ENCODE measurements at places on chromosomes 4 and X. TPM values are rescaled to one million over a fixed set of nuclear protein-coding genes. Genes with fewer than 3 reads are reported as not detected.

DNA sequence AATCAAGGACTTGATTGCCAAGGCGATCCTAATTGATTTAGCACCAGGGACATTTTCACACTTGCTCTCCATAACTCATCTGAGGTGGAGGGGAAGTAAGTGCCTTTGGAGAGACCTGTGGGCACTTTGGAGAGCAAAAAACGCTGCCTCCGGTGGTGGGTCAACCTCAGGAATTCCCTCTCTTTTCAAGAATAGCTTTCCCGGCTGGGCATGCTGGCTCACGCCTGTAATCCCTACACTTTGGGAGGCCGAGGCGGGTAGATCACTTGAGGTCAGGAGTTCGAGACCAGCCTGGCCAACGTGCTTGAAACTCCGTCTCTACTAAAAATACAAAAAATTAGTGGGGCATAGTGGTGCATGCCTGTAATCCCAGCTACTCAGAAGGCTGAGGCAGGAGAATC, 49.2 kb downstream of the PRPS1 start:
- DNase-seq: no peak
- no peaks in the 10 kb centered on the region for H3K4me1 ChIP-seq
- no peaks in the 10 kb centered on the region for H3K27me3 ChIP-seq
- H3K4me3 ChIP-seq: no peak overlapping the region
- no peaks in the 10 kb centered on the region for H3K36me3 ChIP-seq

- no peaks in the 10 kb centered on the region for H3K4me1 ChIP-seq
- H3K27me3 ChIP-seq: no peaks in the 10 kb centered on the region
- H3K4me3 ChIP-seq: no peak overlapping the region
- no peaks in the 10 kb centered on the region for H3K36me3 ChIP-seq
- no peak overlapping the region for H3K27ac ChIP-seq
Observed at GRCh38 chr4:125784741-125785140, 470.0 kb downstream of the FAT4 start.

The RNF128 gene
- 48.7 TPM for total RNA-seq

GRCh38 chr4:6192245-6192644, 8.1 kb downstream of the JAKMIP1 start:
- no peaks in the 10 kb centered on the region for H3K36me3 ChIP-seq
- H3K27me3 ChIP-seq: no peaks in the 10 kb centered on the region
- DNase-seq: no peak

The TSPAN7 gene
- total RNA-seq: 10.2 TPM

DNA sequence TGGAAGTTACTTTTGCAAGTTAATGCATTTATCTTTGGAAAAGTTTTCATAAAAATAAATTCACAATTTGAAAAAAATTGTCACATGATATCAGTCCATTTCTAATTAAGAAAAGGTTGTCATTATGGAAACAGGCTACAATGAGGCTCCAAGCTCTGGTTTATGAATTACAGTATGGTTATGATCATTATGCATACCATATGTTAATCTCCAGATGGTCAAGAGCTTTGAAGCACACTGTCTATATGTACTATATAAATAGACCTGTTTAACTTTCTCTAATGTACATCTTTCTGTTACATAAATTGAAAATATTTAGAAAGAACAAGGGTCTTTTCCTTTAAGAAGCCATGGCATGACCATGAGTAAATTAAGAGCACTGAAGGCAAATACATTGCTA, 2338.8 kb downstream of the PCDH7 start:
- H3K27me3 ChIP-seq: no peaks in the 10 kb centered on the region
- H3K4me3 ChIP-seq: no peak overlapping the region
- no peak for DNase-seq

- no peaks in the 10 kb centered on the region for H3K27me3 ChIP-seq
- no peaks in the 10 kb centered on the region for H3K36me3 ChIP-seq
- H3K4me1 ChIP-seq: no peaks in the 10 kb centered on the region
- H3K4me3 ChIP-seq: peak overlapping the region; percentile 13
- no peak for DNase-seq
- H3K27ac ChIP-seq: no peak overlapping the region
Observed at GRCh38 chr4:157222771-157223160, 2.2 kb downstream of the GRIA2 start.

- H3K27me3 ChIP-seq: no peaks in the 10 kb centered on the region
- H3K36me3 ChIP-seq: no peaks in the 10 kb centered on the region
- H3K27ac ChIP-seq: no peak overlapping the region
- no peaks in the 10 kb centered on the region for H3K4me1 ChIP-seq
- DNase-seq: no peak
- H3K4me3 ChIP-seq: no peak overlapping the region
Observed at GRCh38 chr4:12852338-12853307, 631.5 kb downstream of the RAB28 start.

DNA sequence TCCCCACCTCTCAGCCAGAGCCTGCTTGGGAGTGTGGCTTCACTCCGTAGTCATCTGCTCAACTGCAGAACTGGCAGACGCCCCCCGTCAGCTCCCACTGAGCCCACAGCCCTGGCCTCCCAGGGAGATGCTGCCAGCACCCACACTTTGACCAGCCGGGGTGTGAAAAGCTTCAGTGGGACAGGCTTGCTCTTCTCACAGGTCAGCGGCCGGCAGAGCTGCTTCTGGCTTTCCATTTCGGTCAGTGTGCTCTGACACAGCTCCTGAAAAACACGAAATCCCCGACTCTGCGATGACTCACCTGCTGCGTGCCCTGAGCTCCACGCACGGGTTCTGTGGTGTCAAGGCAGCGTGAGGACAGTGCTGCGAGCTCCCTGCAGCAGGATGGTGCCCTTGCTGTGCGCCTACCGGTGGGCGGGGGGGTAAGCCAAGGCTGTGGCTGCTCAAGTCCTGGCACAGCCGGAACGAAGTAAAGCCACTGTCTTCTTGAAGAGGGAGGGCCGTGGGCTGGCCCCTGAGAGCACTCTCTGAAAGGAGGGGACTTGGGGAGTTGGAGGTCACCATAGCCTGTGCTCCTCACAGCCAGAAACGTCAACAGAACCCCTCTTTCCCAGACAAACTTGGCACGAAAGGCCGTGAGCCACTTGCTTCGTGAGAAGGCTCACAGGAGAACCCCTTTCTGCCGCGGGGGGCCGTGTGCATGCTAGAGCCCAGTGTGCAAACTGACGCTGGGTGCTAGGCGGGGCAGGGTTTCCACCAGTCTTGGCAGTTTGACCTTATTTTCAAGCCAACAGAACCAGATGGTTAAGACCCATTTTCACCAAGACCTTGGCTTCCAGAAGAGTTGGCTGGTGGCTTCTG, 23.6 kb downstream of the NOP14 start:
- H3K27ac ChIP-seq: no peak overlapping the region
- no peaks in the 10 kb centered on the region for H3K36me3 ChIP-seq
- H3K4me3 ChIP-seq: no peak overlapping the region
- H3K27me3 ChIP-seq: no peaks in the 10 kb centered on the region

The SATL1 gene
- not detected for total RNA-seq

DNA sequence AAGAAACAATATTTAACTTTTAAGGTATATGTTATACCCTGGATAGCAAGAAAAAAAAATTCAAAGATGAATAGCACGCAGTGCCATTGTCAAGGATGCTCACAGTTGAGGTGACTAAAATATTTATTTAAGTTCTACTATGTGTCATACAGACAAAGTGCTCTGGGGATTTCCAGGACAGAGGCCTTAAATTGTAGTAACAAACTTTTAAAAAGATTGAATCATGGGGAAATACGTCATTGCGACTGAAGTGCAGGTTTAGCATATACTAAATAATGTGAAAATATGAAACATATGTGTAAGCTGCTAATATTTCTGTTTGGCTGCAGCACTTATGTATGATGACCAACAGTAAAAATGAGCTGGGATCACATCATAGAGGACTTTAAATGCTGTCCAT, 748.0 kb upstream of the PCDH7 start:
- no peak overlapping the region for H3K27ac ChIP-seq
- no peaks in the 10 kb centered on the region for H3K36me3 ChIP-seq
- no peaks in the 10 kb centered on the region for H3K27me3 ChIP-seq
- H3K4me1 ChIP-seq: no peaks in the 10 kb centered on the region
- DNase-seq: no peak

DNA sequence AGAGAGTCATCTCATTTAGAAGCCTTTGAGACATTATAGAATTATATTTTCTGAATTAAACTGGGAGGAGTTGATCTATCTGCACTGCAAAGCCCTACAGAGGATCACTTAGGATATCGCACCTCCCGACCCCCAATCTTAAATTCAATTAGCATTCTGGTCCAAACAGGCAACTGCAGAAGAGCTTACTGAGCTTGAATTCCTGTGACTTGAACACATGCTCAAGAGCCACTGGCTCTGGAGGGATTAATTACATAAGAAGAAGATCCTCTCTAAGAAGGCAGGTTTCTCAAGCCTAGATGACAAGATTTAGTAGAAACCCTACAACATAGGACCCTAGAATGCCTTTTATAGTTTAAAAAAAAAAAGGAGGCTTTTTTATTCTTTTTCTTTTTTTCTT, 548.9 kb downstream of the ARAP2 start:
- no peaks in the 10 kb centered on the region for H3K4me1 ChIP-seq
- no peak overlapping the region for H3K4me3 ChIP-seq

GRCh38 chr4:183395395-183395794, 49.0 kb upstream of the CDKN2AIP start:
- H3K36me3 ChIP-seq: no peaks in the 10 kb centered on the region
- H3K4me3 ChIP-seq: no peak overlapping the region
- no peaks in the 10 kb centered on the region for H3K4me1 ChIP-seq
- no peak overlapping the region for H3K27ac ChIP-seq
- DNase-seq: no peak

The LUZP4 gene
- total RNA-seq: not detected

DNA sequence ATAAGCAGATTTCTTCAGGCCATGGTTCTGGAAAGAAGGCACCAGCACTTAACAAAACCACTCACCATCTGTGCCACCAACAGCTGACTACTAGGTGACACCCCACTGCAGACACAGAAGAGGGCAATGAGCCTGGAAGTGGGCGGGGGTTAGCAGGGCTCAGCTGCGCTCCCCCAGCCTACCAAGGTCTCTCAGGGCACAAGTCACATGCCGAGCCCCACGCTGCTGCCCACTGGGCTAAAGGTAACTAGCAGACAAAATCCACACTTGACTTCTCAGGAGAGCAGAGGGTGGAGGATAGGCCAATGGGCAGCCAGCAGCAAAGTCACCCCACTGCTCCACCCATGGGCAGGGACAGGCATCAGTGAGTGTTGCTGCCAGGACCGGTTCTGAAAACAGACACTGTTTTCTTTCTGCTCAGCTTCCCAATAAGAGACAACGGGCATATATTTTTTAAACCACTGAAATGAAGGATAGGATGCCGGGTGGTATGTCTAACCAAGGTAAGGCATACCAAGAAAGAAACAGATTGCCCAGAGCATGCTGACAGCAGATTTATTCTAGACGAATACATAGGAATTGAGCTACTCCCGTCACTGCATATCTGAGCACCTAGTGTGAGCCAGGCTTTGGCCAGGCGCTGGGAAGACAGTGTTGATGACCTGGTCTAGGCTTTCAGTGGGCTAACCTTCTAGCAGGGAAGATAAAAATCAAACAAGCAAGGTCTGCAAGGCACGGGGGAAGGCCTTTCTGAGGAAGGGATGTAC, 20.1 kb downstream of the ACSL1 start:
- peak overlapping the region; percentile 85 for H3K27ac ChIP-seq
- H3K36me3 ChIP-seq: peaks cover 22% of the 10 kb centered on the region
- DNase-seq: peak; percentile 90
- peaks cover 32% of the 10 kb centered on the region for H3K4me1 ChIP-seq

- DNase-seq: no peak
- no peaks in the 10 kb centered on the region for H3K36me3 ChIP-seq
- H3K27ac ChIP-seq: no peak overlapping the region
- H3K27me3 ChIP-seq: no peaks in the 10 kb centered on the region
- H3K4me3 ChIP-seq: no peak overlapping the region
Observed at GRCh38 chrX:22526339-22526738, 253.6 kb downstream of the CBLL2 start.

GRCh38 chr4:177802661-177803060, 360.4 kb upstream of the AGA start:
- no peak for DNase-seq
- H3K4me1 ChIP-seq: no peaks in the 10 kb centered on the region
- H3K27ac ChIP-seq: no peak overlapping the region
- no peaks in the 10 kb centered on the region for H3K36me3 ChIP-seq

The EVC gene
- 3.3 TPM for total RNA-seq

The SSX3 gene
- not detected for total RNA-seq

DNA sequence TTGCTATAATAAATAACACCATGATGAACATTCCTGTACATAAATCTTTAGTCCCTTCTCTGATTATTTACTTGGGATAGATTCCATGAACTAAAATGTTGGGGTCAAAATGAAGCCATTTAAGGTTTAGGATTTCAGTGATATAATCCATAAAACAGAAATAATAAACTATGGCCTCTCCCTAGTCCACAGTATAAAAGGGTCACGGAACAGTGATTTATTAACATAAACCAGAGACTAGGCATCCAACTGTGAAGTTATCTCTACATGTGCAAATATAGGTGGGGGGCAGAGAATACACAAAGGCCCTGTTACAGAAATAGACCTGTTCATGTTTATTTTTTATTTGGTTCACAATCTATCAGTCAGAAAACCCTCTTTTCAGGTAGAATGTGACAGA, 499.1 kb upstream of the SLIT2 start:
- no peaks in the 10 kb centered on the region for H3K4me1 ChIP-seq
- no peak for DNase-seq
- no peak overlapping the region for H3K4me3 ChIP-seq

DNA sequence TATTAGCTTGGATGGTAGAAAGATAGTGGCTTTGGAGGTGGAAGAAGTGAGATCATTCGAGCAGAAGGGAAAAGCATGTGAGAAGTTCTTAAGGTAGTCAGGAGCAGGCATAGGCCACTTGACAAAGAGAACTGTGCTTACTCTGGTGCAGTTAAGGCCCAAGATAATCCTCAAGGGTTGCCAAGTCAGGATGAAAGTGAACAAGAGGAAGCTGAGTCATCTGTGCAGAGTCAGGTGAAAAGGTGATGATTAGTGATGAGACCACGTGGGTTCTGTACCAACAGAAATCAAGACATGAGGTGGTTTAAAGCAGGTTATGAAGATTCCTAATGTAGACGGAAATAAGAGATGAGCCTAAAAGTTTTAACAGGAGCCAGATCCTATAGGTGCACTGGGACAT, 369.8 kb downstream of the DTHD1 start:
- H3K27ac ChIP-seq: no peak overlapping the region
- H3K4me1 ChIP-seq: no peaks in the 10 kb centered on the region
- DNase-seq: no peak

DNA sequence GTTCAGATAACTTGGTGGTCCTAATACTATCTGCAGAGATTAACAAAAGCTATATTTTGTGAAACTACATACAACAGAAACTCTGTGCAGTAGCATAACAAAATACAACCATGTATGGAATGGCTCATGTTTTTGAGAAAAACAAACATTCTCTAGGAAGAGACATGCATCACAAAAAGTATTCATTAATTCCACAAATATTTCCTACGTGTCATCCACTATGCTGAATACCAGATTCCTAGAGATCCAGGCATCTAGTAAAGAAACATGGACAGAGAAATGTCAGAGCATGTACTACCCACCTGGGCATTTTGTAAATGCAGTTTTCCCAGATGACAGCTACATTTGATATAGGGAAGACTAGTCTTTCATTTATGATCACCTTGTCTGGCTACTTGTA, 248.1 kb downstream of the OPHN1 start:
- no peaks in the 10 kb centered on the region for H3K4me1 ChIP-seq
- H3K27me3 ChIP-seq: no peaks in the 10 kb centered on the region
- no peak overlapping the region for H3K4me3 ChIP-seq
- H3K36me3 ChIP-seq: no peaks in the 10 kb centered on the region
- DNase-seq: no peak

The C4orf51 gene
- total RNA-seq: not detected

The MTMR8 gene
- 0.13 TPM for total RNA-seq

The BANK1 gene
- total RNA-seq: not detected

The SSX1 gene
- total RNA-seq: not detected
